ENCODE measurements at places on chromosomes 2 and 18. TPM values are rescaled to one million over a fixed set of nuclear protein-coding genes. Genes with fewer than 3 reads are reported as not detected.

DNA sequence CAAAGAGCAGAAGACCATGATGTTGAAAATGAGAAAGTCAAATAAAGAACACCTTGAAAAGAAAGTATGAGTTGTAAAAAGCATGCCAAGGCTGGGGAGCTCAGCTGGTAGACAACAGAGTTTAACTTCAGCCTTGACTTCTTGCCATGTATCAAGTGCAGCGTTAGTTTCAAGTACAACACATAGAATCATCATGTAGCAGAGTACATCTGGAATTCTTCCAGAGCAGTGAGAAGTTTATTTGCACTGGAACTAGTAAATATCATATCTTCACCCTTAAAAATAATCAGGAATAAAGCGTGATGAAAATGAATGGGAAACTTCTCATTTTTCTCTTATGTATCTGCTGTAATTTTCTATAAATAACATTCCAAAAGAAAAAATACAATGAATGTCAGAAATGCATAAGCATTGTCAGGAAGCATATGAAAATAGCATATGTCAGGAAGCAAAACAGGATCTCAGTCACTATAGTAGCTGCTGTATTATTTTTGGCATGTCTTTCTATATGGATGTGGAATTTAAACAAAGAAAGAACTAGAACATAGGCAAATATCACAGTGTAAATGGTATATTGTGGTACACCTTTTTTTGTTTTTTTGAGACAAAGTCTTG lies 10.1 kb upstream of the SULT1C4 start:
- DNase-seq, result no peak

- no peak for DNase-seq
Measured at GRCh38 chr2:172531309-172531708, 24.6 kb upstream of the PDK1 start.

- peak; percentile 78 for DNase-seq
Measured at GRCh38 chr2:47190188-47190881, 35.2 kb upstream of the STPG4 start.

The MLPH gene
- total RNA-seq, result 50.7 TPM

DNA sequence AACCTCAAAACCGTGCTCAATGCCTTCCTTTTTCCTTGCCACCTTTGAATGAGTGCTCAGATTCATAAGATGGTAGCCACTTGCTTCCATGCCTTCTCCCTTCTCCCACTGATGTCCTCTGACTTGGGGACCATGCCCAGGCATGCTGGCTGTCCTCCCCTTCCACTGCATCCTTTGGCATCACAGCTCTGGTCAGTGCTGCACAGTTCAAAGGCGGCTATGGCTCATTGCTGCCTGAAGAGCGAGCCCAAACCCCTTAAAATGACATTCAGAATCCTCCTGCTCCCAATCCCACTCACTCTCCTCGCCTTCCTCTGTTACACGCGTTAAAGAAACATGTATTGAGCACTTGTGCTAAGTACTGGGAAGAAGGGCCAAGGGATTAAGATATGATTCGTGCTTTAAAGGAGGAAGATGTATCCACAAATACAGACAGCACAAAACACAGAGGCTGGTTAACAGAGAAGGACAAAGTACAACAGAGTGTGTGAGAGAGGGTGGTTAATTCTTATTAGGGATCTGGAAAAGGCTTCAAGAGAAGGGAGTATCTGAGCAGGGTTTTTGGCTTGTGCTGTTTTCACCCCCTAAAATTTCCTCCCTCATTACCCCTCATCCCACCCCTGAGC lies 81.8 kb downstream of the CERKL start:
- no peak for DNase-seq

DNA sequence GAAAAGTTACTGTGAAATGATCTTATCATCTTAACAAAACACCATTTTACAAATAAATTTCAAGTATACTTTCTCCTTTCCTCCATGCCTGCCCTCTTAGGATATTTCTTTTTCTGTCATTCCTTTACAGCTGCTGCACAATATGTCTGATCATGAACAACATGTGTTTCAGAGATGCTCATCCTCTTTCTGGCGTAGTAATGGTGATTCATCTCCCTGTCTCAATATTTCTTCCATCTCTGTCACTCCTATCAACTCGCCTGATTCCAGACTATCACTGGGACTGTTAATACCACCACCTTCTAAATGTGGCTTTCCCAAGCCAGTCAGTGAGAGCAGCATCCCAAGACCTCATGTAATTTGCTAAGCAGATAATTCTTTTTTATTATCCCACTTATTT lies 290.5 kb downstream of the GULP1 start:
- no peak for DNase-seq

The TRABD2A gene
- total RNA-seq, result 3.7 TPM

- no peak for DNase-seq
Measured at GRCh38 chr18:10169064-10169562, 255.3 kb downstream of the VAPA start.
